GM23338 (cell line): ENCODE measurements at places on chromosomes 2 and 18. TPM values are rescaled to one million over a fixed set of nuclear protein-coding genes. Genes with fewer than 3 reads are reported as not detected.
A peak's percentile ranks its signal among the peaks of the same experiment; 100 is the strongest.

GRCh38 chr2:138112536-138112935 is 148.3 kb downstream of the HNMT start:
- H3K4me1 ChIP-seq: no peaks in the 10 kb centered on the region; the same call in 1 of the 2 replicates
- no peak overlapping the region for H3K27ac ChIP-seq
- no peak overlapping the region for H3K4me3 ChIP-seq
- H3K36me3 ChIP-seq: no peaks in the 10 kb centered on the region
- DNase-seq: no peak

DNA sequence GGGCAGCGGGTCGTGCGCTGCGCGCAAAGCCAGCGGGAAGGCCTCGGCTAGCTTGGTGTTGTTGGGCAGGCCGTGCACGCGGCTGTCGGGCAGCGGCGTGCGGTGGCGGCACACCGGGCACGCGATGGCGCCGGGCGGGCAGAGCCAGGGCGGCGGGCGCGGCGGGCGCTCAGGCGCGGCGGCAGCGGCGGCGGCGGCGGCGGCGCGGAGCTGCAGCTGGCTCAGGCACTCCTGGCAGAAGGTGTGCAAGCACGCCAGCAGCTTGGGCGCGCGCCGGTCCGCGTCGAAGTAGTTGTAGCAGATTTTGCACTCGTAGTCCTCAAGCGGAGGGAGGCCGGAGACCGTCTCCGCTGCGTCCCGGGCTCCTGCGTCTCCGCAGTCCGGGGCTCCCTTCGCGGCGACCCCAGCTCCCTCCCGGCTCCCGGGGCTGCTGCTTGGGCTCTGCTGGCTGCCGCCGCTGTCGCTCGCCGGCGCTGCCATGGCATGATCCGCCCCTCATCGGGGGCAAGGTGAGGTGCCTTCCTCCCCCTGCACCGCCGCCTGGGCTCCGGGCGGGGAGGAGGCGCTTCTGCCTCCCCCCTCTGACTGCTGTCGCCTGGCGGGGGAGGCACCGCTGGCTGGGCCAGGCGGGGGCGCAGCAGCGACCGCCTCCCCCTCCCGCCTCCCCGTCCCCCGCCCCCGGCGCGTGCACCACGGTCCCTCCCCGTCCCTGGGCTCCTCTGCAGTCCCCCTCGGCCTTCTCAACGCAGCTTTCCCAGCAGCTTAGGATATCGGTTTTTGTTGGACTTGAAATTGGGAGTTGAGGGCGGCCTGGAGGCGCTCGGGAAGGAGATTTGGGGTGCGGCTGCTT is 21.0 kb upstream of the PAX3 start:
- peaks cover 7% of the 10 kb centered on the region; the same call in 1 of the 2 replicates for H3K4me1 ChIP-seq
- no peaks in the 10 kb centered on the region for H3K36me3 ChIP-seq
- H3K27ac ChIP-seq: no peak overlapping the region
- peak; percentile 69 for DNase-seq
- H3K4me3 ChIP-seq: peak overlapping the region; percentile 74

DNA sequence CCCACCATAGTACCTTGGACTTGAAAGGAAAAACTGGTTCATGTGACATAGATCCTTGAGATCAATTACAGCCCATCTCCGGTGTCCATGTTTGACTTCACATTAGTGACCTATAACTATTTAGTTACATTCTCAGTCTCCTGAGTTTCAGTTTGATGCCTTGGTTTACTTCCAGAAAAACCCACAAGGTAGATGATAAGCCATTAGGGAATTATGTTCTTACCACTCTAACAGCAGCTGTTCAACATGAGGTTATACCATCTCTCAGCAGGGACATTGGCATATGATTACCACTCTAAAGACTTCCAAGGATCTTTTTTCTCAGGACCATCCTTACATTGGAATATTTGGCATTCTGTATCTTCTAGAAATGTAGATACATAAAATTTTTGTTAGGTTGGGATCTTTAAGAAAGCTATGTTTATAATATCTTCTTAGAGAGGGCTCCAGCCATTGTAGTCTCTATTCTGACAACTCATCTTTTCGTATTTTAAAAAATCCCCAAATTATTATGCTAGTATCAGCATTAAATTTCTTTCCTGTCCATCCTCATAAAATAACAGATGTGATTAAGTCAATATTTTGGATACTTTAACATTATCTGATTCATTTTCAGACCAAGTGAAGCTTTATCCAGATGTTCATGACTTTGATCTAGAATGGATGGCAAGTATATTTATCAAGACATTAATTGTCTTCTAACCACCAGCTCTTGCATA is 258.9 kb downstream of the RDH14 start:
- peaks cover 4% of the 10 kb centered on the region; the same call in 1 of the 2 replicates for H3K4me1 ChIP-seq
- no peak for DNase-seq
- H3K36me3 ChIP-seq: no peaks in the 10 kb centered on the region
- H3K4me3 ChIP-seq: no peak overlapping the region
- H3K27ac ChIP-seq: no peak overlapping the region

Gene ABCG8
- 0.31 and 0.35 TPM in 2 replicates for total RNA-seq

- no peak overlapping the region for H3K4me3 ChIP-seq
- H3K27me3 ChIP-seq: no peaks in the 10 kb centered on the region
- no peak overlapping the region for H3K27ac ChIP-seq
- H3K4me1 ChIP-seq: peaks cover under 1% of the 10 kb centered on the region
- no peaks in the 10 kb centered on the region for H3K36me3 ChIP-seq
Measured at GRCh38 chr2:88545118-88545517, 82.1 kb downstream of the EIF2AK3 start.

DNA sequence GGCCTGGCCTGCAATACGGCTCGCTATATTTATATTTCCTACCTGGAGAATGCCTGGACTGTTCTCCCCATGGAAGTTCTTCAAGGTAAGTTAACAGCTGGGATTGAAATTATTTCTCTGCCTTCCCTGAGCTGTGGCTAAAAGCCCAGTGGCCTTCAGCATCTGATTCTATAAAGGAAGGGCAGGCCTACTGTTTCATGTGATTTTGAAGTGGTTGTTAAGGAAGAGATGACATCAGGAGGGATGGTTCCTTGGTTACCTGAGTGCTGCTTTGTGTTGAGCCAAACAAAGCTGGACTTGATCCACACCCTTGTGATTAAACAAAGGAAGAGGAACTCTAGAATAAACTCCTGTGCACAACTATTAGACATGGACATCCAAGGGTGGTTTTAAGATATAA is 61.6 kb downstream of the MFSD6 start:
- H3K27me3 ChIP-seq: no peaks in the 10 kb centered on the region
- H3K27ac ChIP-seq: no peak overlapping the region
- no peaks in the 10 kb centered on the region for H3K36me3 ChIP-seq
- H3K4me1 ChIP-seq: no peaks in the 10 kb centered on the region

- no peak overlapping the region for H3K27ac ChIP-seq
- H3K4me3 ChIP-seq: no peak overlapping the region
- no peaks in the 10 kb centered on the region for H3K36me3 ChIP-seq
- peak; percentile 70 for DNase-seq
Measured at GRCh38 chr2:100197631-100198153, 55.3 kb upstream of the AFF3 start.

- H3K4me1 ChIP-seq: peaks cover 7% of the 10 kb centered on the region
- no peaks in the 10 kb centered on the region for H3K36me3 ChIP-seq
- no peak overlapping the region for H3K27ac ChIP-seq
- no peak overlapping the region for H3K4me3 ChIP-seq
Measured at GRCh38 chr2:235162082-235162836, 210.4 kb downstream of the SH3BP4 start.
